ENCODE measurements at places on chromosomes 1 and 21.

DNA sequence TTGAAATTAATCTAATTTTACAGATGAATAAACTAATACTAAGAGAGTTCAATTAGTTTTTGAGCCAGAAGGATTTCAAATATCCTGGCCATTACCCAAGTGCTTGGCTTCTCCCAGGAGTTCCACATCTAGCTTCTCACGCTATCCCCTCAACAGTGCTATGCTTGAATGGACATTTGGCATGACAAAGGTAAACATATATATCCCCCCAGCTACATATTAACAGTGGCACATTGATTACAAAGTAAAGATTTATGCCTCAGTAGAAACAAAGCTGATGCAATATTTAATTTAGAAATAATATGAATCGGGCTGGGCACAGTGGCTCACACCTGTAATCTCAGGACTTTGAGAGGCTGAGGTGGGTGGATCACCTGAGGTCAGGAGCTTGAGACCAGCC is 434.6 kb upstream of the PRMT6 start:
- no peak for DNase-seq

- no peak for DNase-seq
These were observed 135.8 kb downstream of the SYF2 start for GRCh38 chr1:25096307-25097150.

GRCh38 chr1:29324771-29325351 is 88.5 kb downstream of the PTPRU start:
- DNase-seq: no peak

GRCh38 chr1:186654741-186655140 is 25.5 kb downstream of the PTGS2 start:
- DNase-seq: no peak

GRCh38 chr1:107976836-107977235 is 11.9 kb upstream of the VAV3 start:
- DNase-seq: no peak

- peak; percentile 2 for DNase-seq
These were observed 237.9 kb upstream of the PBX1 start for GRCh38 chr1:164320790-164321731.

- peak; percentile 24 for DNase-seq
These were observed 1.4 kb upstream of the DPH2 start for GRCh38 chr1:43968348-43968948.

GRCh38 chr1:149923626-149924025 is 4.0 kb downstream of the SF3B4 start:
- DNase-seq: no peak

DNA sequence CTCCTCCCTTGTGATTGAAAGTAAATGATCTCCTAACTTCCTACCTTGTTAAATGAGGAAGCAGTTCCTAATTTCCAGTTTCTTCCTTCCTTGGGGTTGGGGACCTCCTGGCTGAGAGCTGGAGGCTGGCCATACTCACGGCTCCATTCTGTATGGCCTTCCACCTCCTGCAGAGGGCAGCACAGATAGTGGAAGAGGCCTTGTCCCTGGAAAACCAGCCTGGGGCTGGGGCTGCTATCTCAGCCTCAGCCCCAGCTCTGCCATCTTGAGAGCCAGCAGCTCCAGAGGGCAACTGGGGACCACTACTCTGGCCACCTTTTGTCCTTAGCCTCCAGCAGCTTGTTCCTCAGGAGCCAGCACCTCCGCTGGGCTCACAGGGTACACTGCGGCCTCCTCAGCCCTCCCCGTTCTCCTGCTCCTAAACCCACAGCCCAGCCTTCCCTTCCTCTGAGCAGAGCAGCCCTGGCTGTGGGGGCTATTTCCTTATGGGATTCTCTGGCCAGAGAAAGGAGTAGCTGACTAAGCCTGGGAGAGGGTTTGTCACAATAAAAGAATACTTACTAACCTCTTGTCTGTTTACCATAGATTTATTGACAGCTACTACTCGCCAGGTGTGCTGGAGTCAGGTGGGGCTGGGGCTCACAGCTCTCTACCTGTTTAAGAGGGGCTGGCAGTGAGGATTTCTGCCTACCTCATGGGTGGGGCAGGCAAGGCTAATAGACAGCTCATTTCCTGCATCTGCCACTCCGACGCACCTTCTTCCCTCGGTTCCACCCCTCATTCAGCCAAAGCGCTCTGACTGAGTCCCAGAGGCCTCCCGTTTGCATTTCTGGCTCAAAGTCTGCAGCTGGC is 6.3 kb downstream of the TMEM234 start:
- DNase-seq: peak; percentile 60

DNA sequence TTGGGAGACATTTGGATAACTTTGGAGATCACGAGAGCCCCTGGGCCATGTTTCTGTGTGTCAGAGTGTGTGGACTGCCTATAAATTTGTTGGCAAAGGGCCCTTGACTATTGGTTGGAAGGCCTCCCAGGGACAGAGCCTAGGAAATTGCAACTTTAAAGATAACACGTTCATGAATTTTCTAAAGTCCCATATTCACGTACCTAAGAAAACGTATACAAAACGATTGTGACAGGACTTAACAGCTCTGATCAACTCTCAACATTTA is 55.8 kb downstream of the DOP1B start:
- no peak for DNase-seq

DNA sequence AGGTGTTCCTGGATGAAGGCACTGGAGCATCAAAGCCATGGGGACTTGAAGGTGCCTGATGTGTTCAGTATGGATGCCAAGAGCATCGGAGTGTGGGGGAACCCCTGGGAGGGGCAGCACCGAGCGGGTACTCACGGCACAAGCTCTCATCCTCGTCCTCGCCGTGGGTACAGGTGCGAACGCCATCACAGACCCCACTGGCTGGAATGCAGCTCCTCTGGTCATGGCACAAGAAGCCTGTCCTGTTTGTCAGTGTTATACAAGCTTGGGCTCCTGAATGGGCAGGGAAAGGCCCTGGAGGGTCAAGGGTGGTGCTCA is 6.0 kb downstream of the LDLRAD1 start:
- no peak for DNase-seq

- no peak for DNase-seq
These were observed 22.4 kb downstream of the VPS45 start for GRCh38 chr1:150089846-150090520.

- no peak for DNase-seq
These were observed 123.9 kb downstream of the URB2 start for GRCh38 chr1:229749992-229750391.

GRCh38 chr1:195697130-195697529 is 911.1 kb downstream of the KCNT2 start:
- DNase-seq: no peak

DNA sequence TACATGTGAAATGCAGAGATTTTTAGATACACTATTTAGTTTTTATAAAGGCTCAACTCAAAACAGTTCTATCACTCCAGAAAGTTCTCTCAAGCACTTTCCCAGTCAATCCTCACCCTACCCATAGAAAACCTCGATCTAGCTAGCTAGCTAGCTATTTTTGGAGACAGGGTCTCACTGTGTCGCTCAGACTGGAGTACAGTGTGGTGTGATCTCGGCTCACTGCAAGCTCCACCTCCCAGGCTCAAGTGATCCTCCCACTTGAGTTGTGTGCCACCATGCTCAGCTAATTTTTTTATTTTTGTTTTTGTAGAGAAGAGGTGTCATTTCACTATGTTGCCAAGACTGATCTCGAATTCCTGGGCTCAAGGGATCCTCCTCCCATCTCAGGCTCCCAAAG is 236.9 kb downstream of the RERE start:
- no peak for DNase-seq

DNA sequence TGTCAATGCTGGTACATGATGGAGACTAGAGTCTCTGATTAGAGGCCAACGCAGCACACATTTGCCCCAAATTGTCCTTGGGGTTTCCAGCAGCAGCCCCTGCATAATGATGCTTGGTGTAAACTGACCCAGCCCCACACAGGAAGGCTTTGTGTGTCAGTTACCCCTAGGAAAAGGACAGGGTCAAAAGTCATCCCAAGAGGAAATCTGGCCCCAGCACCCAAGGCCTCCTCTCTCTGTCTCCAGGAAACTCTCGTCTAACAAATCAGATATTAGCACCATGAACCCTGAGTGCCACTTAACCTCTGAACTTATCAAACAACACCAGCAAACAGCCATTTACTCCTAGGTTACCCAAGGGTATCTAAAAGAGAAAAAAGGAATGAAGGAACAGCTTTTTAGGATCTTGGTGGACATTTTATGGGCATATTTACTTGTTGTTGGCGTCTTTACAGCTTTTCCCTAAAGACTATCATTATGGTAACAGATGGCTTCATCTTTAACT is 84.5 kb downstream of the PSMG1 start:
- DNase-seq: peak; percentile 37

DNA sequence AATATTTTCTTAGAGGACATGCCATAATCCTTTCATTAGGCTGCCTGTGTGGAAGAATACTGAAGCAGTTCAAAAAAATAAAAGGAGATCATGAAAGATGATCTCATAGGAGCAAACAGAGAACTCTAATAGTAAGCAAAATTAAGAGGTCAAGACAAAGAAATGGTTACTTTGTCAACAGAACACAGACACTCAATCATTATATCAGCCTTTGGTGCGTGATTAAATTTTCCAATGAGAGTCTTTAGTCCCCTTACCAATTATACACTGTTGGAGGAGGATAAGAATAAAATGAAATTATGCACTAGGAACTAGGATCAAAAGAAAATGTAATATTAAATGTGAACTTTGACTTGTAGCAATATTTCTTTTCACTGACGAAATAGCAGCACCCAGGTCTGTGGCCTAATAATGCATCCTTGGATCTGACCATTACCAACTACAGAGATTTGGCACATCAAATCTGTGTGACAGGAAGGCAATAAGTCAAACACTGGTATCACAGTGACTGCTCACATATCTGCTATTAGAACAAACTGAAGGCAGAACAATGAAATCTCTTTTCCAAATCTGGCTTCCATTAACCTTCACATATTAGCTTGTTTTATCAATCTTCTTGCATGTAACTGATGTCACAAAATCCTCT is 1812.9 kb downstream of the PLA2G4A start:
- no peak for DNase-seq
